ENCODE measurements at places on chromosomes 5 and 9. TPM values are rescaled to one million over a fixed set of nuclear protein-coding genes. Genes with fewer than 3 reads are reported as not detected.
A peak's percentile ranks its signal among the peaks of the same experiment; 100 is the strongest.

The CCNI2 gene
- total RNA-seq: 1.1 TPM

DNA sequence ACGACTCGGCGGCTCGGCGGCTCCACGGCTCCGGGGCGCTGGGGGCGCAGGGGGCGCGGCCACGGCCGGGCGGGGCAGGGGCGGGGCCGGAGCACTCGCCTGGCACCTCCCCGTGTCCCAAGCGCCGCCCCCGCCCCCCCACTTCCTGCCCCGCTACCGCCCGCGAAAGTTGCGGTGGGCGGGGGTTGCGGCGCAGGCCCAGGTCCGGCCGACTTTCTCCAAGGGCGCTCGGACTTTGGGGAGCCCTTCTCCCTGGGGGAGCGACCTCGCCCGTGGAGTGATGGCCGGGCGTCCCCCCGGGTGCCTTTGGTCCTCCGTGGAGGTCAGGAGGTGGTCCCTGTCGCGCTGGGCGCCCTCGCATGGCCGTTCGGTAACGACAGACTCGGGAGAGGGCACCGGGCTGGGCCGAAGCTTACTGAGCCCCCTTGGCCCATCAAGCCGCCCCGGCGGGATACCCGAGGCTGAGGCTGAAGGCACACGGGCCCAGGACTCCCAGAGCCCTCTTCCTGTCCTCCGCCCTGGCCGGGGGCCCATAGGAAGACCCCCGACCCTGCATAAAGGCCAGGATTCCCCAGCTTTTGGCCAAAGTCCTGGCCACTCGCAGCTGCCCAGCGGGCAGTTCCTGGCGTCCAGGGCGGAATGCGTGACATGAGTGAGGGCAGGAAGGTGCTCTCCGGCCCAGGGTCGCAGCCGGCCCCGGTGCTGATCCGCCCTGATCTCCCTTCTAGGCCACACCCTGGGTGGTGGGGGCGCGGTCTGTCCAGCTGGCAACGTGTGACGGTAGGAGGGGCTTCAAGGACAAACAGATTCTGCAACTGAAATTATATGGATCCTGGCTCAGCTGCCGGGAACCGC lies 883 bp upstream of the VAV2 start:
- H3K4me3 ChIP-seq: peak overlapping the region; percentile 75
- H3K27me3 ChIP-seq: no peaks in the 10 kb centered on the region
- peak; percentile 84 for DNase-seq

- H3K4me1 ChIP-seq: no peaks in the 10 kb centered on the region
- no peak for DNase-seq
- H3K36me3 ChIP-seq: peaks cover 5% of the 10 kb centered on the region
- no peaks in the 10 kb centered on the region for H3K27me3 ChIP-seq
- no peak overlapping the region for H3K4me3 ChIP-seq
- H3K27ac ChIP-seq: no peak overlapping the region
These were observed 37.8 kb downstream of the GRAMD2B start for GRCh38 chr5:126460977-126461376.

DNA sequence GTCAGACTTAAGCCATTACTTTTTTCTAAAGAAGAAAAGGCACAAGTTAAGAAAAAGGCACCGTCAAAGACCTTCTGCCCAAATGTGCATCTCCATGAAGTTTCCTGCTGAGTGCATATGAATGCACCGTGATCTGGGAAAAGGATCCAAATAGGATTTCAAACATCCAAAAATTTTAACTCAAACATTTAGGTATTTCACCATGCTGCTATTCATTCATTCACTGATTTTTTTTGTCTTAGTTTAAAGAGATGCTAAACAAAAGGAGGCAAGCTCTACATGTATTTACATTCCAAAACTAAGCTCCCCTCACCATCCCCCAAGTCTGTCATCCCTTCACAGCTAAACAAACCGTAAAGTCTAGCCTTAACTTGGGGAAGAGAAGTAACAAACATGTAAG lies 291.9 kb downstream of the ARL15 start:
- no peaks in the 10 kb centered on the region for H3K4me1 ChIP-seq
- no peak overlapping the region for H3K4me3 ChIP-seq
- no peak overlapping the region for H3K27ac ChIP-seq
- H3K27me3 ChIP-seq: no peaks in the 10 kb centered on the region

The CCL28 gene
- total RNA-seq: 7.7 TPM

DNA sequence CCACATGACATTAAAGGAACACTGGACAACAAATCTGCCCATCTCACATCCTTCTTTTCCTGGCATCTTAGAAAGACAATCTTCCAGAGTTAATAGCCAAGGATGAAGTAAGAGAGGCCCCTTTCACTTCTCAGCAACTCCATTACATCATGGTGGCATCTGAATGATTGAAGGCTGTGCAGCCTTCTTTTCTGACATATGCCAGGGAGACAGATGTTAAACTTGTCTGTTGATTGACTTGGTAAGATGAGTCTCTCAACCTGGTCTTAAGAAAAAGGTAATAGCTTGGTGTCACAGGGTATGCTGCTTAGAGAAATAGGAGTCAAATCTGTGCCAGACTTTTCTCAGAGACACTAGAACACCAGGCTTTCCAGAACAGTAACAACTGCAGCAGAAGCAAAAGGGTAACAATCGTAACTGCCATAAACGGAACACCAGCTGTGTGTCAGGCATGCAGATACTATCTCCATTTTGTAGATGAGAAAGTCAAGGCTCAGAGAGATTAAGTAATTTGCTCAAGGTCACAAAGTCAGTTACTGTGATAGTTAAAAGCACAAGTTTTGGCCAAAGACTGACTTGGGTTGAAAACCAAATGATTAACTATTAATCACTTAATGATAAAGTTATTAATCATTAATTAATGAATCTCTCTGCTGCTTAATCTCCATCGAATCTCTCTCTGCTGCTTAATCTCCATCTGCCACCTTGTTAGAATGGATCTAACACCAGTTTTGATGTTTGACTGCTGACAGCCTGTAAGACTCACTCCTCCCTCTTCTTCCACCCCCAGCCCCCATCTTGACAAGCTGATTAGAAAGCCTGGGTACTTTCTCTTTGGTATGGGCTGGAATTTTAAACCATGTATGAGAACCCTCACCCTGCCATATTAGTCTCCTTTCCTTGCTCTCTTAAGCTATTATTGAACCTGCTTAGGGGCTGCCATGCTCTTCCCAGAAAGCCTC lies 353.5 kb downstream of the ENC1 start:
- no peak overlapping the region for H3K4me3 ChIP-seq
- no peak for DNase-seq
- no peak overlapping the region for H3K27ac ChIP-seq
- H3K4me1 ChIP-seq: peaks cover 9% of the 10 kb centered on the region

The TOMM5 gene
- 59.5 TPM for total RNA-seq

GRCh38 chr5:102762095-102762534 lies 7.0 kb downstream of the PAM start:
- H3K4me1 ChIP-seq: peaks cover 46% of the 10 kb centered on the region
- H3K36me3 ChIP-seq: no peaks in the 10 kb centered on the region
- peak overlapping the region; percentile 38 for H3K27ac ChIP-seq
- peak overlapping the region; percentile 17 for H3K4me3 ChIP-seq
- no peak for DNase-seq

Measured in lower lobe of right lung (tissue), 2 donors.